Occipital lobe (tissue), 3 donors: ENCODE measurements at places on chromosomes 16 and 17.
A peak's percentile ranks its signal among the peaks of the same experiment; 100 is the strongest.

DNA sequence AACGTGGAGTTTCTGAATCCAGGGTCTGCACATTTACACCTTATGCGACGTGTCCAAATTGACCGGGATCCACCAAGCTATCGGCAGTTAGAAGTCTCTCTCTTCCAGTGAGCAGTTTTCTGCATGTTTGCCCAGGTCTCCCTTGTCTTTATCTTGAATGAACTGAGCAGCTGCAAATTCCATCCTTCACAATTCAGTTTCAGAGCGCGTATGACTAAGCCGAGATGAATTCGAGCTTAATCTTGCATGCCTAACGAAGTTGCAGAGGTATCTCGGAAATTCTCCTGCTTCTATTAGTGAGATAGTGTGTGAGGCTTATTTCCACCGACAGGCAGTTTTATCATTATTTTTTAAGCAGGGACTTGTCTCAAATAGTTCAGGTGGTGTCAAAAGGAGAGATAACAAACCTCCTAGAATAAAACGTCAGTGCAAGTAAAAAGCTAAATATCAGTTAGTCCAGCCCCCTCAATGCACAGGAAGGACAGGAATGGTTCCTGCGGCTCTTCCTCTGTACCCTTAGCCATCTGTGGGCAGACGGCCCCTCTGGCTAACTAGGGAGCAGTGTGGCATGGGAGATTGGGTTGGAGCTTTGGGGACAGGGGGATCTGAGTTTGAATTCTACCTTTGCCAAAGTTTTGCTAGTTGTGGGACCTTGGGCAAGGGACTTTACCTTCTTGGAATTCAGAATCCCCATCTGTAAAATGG lies 93.0 kb upstream of the GPR139 start:
- DNase-seq = no peak

DNA sequence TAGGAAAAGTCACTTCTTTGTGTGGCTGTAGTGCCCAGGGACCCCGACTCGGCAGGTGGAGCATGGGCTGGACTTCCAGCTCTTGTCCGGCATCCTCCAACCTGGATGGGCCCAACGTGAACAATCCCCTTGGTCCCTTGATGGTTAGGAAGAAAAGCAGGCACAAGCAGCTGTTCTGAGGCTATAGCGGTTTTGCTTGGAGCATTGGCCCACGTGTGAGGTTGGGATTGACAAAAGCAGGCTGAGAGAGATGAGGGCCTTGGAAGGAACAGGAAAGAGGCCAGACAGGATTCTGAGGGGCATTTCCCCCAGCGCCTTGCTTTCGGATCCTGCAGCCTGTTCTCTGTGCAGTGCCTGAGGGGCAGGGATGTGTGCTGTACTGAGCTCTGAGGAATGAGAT lies 28.1 kb downstream of the SCNN1B start:
- DNase-seq = no peak

DNA sequence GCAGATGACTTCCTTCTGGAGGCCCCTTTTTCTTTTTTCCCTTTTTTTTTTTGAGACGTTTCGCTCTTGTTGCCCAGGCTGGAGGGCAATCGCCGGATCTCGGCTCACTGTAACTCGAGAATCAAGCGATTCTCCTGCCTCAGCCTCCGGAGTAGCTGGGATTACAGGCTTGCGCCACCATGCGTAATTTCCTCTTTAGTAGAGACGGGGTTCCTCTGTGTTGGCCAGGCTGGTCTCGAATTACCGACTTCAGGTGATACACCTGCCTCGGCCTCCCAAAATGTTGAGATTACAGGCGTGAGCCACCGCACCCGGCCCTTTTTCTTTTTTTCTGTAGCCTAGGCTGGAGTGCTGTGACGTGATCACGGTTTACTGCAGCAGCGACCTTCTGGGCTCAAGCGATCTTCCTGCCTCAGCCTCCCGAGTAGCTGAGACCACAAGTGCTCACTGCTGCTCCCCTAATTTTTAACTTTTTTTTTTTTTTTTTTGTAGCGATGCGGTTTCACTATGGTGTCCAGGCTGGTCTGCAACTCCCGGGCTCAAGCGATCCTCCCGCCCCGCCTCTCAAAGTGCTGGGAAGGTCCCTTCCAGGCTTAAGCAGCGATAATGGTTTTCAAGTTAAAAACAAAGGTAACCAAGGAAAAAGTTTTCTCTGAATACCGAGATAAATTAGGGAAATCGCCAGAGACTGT lies 956 bp upstream of the IST1 start:
- DNase-seq = peak; percentile 37

DNA sequence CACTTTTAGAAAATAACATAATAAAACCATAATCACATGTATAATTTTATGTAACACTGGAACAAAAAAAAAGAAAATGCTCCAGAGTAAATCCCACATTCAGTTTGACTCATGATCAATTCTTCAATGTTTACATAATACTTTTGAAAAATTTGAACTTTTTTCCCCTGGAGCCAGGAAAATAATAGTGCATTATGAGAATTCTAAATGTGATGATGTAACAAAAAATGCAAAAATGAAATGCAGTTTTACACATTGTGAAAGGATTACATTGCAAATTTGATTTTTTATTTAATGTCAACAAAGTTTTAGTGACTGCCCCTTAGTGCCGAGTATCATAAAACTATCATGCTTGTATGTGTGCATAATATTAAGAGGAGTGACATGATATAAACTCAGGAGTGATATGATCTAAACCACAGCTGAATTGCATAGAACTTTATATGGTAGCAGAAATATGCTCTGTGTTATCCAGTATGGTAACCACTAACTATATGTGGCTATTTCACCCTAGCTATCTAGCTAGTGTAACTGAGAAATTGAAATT lies 238.2 kb downstream of the CDH8 start:
- no peak for DNase-seq

- no peak for DNase-seq
These were observed 62.1 kb downstream of the MRC2 start for GRCh38 chr17:62689441-62690167.

DNA sequence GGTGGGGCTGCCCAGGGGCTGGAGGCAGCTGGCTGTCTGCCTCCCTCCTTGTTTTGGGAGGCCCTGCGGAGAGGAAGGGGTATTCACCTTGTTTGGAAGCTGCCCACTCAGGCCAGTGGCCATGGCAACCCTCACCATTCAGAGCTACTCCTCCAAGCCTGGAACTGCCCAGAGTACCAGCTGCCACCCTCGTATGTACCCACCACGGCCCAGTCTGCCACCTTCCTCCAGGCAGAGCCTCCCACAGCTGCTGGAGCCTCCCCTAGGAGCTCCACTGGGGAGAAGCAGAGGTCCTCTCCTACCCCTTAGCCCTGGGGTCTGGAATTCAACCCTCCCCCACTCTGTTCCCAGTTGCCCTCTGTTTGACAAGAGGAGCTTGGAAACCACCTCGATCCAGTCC lies 90.7 kb downstream of the AXIN2 start:
- no peak for DNase-seq

- no peak for DNase-seq
These were observed 66.9 kb upstream of the TNRC6C start for GRCh38 chr17:77891602-77892001.

GRCh38 chr16:66212428-66212827 lies 154.1 kb upstream of the CDH5 start:
- DNase-seq = no peak

- no peak for DNase-seq
These were observed 20.7 kb downstream of the MMP15 start for GRCh38 chr16:58046054-58046881.

GRCh38 chr17:52828621-52829020 lies 670.1 kb upstream of the CA10 start:
- no peak for DNase-seq

GRCh38 chr17:22217135-22217534 lies 524.8 kb downstream of the KCNJ18 start:
- DNase-seq = no peak

DNA sequence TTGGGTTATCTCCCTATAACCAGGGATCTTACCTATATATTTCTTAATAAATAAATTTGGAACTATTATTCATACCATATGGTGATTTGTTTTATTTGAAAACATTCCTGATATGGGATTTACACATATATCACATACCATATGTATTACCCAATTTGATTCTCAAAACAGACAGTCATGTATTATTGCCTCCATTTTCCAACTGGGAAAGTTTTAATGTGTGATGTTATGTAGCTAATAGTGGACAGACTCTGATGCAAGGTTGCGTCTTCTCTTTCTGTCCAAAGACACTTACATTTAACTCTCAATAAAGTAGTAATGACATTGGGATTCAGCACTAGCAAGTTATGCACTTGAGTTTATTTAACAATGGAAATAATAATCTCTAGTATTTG lies 1.1 kb downstream of the KRTAP9-9 start:
- DNase-seq = no peak

DNA sequence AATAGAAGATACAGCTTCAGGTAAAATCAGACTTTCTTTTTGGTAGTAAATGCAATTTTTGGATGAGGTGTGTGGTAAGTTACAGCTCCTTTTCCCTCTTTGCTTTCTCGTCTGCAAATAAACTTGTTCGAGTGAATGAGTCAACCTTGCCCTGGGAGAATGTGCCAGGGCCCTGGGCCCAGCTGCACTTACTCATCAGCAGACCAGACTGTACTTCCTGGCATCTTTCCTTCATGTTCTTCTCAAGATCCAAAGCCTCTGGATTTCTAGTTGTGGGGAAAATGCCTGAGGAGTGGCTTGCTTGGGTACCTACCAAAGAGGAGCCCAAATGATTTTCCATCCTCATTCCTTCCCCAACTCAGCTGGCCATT lies 5.4 kb upstream of the G6PC1 start:
- peak; percentile 16 for DNase-seq

DNA sequence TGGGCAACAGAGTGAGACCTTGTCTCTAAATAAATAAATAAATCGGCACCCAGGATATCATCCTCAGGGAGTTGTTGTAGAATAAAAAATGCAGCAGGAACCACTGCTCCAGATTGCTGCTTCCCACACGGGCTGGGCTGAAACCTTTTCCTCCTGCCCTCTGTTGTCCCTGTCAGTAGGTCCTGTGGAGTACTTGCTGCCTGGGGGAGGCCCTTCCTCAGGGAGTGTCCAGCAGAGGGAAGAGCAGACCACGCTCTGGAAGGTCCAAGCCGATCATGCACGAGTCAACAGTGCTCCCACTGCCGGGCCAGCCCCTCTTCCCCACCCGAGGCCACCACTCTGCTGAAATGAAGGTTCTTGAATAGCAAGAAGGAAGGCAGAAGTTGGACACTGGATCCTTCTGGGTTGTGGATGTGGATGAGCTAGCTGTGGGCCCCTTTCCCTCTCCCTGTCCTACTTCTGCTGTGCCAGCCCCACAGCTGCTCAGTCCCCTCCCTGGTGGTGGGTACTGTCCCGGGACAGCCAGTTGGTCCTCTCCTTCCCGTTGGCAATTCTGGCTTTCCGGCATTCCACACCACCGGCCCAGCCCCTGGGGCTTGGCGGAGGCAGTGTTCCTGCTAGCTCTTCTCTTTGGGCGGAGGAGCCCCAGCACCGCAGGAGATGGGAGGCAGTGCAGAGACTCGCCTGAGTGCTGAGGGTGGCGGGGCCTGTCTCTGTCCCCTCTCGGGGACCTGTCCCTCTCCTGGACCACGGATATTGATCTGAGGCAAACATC lies 10.8 kb downstream of the CDK5R1 start:
- DNase-seq = no peak

DNA sequence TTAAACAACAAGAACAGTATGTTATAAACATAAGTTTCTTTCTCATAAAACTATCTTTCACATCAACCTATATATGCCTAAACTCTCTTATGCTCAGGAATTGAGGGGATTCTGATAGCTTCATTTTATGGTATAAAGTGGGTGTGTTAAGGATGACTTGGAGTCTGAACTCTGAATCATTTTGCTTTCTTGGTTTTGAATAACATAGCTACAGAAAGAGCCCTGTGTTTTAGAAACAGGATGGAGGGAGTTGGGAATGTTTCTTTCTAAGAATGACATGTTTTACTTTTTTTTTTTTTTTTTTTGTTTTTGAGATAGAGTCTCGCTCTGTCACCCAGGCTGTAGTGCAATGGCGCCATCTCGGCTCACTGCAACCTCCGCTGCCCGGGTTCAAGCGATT lies 50.1 kb downstream of the RHOT1 start:
- DNase-seq = no peak

DNA sequence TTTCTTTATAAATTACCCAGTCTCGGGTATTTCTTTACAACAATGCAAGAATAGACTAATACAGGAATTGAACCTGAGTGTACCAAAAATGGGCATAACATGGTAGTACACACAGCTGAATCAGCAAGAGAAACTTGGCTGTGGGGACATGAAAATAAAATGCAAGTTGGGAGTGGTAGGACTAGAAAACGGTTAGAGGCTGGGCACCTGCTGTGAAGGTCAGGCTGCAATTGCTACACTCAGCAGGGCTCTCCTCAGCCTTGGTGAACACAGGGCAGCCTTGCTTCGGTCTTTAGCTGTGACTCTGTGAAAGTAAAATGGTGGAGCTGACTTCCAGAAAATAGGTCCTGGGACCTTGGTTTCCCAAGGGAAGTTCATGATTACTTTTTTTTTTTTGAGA lies 45.6 kb downstream of the CNGB1 start:
- DNase-seq = no peak

- DNase-seq = no peak
These were observed 370 bp downstream of the EVPL start for GRCh38 chr17:76026714-76027158.

GRCh38 chr16:62404842-62405611 lies 368.8 kb upstream of the CDH8 start:
- DNase-seq = no peak

DNA sequence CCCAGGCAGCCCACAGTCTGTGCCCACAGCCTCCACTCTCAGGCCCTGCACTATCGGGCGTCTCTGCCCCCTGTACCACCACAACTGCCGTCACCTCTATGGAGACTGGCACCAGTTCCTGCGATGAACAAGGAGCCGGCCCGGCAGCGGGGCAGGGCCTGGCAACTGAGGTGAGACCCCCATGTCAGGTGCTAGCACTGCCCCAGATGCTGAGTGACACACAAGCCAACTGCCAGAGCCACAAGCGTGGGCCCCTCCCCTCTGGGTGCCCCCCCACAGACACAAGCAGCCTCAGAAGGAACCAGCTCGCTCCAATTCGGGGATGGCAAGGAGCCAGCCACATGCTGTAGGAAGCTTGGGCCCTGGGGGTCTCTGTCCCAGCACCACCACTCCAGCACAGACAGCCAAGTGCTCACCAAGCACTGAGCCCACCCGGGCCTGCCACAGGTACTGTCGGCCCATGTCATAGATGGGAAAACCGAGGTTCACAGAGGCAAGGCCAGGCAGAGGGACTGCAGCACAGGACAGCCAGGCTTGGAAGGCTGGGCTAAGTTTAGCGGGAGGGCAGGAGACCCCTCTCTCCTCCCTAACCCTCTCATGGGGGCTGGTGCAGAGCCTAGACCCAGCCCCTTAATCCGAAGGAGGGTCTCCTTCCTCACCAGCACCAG lies 1.5 kb upstream of the PVALEF start:
- DNase-seq = no peak

DNA sequence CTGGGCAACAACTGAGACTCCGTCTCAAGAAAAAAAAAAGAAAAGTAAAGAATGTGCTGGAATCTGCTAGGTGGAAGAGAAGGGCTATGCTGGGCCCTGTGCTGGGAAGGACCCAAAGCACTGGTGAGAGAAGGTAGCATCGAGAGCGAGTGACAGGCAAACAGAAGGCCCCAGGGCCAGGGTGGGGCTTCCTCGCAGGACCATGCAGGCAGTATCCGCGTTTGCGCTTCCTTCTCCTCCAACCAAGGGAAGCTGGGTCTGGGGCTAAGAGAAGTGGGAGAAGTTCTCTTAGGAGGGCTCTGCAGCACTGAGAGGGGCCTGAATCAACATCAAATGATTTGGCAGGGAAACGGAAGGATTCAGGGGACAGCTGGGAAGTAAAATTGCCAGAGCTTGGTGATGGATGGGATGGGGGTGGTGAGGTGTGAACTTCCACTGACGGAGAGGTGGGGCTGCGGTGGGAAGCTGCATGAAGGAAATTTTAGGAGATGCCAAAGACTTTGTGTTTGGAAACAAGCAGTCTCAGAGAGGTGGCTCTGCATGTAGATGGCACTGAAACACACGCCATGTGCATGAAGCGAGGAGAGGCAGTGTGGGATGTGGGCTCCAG lies 5.2 kb upstream of the ECI1 start:
- DNase-seq = no peak
